Left renal cortex interstitium (tissue), 4 donors: ENCODE measurements at places on chromosomes 7 and 10. TPM values are rescaled to one million over a fixed set of nuclear protein-coding genes. Genes with fewer than 3 reads are reported as not detected.

- DNase-seq: no peak
Measured at GRCh38 chr10:108358912-108359311, 1194.4 kb upstream of the SORCS1 start.

Gene CYP51A1
- 74.0 TPM for polyA plus RNA-seq

GRCh38 chr7:26447116-26447515 lies 155.5 kb downstream of the SNX10 start:
- no peak for DNase-seq

DNA sequence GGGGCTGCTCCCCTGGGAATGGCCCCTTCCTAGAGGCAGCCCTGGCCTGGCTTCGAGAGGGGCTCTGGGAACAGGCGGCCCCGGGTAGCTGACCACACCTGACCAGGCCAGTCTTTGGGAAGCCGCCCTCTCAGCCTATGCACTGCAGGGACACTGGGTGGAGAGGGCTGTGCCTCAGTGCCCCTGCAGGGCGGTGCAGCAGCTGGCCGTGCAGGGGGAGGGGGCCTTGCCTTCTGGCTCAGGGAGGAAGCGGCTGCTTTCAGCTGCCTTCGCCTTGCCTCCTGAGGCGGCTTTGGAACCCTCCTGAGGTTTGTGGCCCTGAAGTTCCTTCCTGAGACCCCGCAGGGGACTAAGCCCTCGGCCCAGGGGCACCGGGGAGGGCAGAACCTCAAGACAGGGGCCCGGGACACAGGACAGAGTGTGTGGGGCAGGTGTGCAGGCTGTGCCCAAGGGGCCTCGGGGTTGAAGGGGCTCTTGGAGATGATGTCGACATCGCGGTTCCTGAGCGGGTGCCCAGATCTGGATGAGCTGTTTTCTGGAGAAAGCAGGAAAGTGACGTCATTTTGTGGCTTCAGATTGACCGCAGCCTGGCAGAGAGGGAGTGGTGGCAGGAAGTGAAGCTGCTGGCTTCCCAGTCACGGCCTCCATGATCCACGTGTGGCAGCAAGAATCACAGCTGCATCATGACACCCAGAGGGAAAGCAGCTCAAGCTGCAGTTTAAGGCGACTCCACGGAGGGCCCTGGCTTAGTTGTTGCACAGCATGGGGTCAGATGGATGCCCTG lies 17.7 kb downstream of the ADAM8 start:
- DNase-seq: no peak

- DNase-seq: no peak
Measured at GRCh38 chr7:141184532-141185190, 110.8 kb downstream of the TMEM178B start.

DNA sequence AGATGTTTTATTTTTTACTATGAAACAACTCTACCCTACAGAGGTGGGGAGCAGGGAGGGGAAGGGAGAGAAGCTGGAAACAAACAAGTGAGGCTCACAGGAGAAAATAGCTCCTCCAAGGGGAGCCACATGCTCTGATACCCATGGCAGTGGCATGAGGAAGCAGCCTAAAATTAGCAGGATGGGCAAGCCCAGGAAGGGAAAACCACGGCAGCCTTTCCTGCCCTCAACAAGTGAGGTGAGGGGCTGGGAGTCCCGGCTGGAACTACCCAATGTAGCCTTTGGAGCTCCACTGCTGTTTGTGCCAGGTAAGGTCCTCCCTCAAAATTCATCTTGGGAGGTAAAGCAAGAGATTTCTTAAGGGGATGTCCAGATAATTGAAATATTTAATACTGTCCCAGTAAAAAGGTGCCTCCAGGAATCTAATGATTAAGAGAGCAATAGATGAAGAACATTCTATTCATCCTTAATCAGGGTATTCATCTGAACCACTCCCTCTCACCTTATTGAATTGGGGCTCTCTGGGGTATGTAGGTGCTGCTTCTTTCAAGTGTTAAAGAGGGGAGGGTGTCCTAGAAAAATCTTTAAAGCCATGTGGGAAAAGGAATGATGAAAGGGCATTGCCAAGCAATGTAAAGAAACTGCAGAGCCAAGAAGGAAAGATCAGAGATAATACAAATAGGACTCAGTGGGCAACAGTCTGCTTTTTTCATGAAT lies 12.8 kb upstream of the HERC4 start:
- no peak for DNase-seq

Gene HERPUD2
- 37.0 TPM for polyA plus RNA-seq

- no peak for DNase-seq
Measured at GRCh38 chr7:142815134-142815533, 39.7 kb upstream of the EPHB6 start.

DNA sequence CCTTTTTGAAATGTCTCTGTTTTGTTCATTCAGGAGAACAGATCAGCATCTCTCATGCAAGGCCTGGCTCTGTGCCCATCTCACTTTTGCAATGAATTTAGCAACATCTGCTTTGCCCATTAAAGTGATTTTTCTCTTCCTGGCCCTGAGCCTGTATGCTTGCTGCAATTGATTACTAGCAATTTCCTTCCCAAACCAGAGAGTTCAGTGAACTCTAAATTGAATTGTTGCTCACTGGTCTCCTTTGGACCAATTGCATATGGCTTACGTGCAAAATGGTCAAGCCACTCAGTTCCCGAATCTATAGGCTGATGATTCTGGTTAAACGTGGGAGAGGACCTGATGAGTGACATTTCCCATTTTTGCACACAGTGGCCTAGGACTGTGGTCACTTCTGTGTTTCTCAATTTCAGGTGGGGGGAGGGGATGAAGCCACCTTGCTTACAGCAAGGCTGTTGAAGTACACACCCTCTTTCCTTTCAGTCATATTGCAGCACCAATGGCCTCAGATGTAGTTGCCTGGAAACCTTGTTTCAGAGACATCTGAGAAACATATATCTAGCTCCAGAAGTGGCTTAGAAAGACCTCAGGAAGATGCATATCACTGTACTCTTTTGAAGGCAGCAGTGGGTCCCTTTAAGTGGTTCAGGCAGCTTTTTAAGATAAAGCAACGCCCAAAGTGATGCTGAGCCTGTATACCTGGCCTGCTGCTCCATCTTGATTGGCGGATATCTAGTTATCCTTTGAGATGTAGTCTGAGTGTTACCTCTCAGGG lies 201.4 kb downstream of the PTEN start:
- no peak for DNase-seq

Gene EN2
- 0.07 TPM for polyA plus RNA-seq

- DNase-seq: no peak
Measured at GRCh38 chr10:130777507-130778165, 533.9 kb downstream of the TCERG1L start.

- DNase-seq: no peak
Measured at GRCh38 chr7:112707655-112708054, 82.5 kb downstream of the TMEM168 start.

Gene PON1
- polyA plus RNA-seq: 0.62 TPM

Gene UCN3
- 1.1 TPM for polyA plus RNA-seq

Gene C7orf57
- polyA plus RNA-seq: 1.4 TPM

DNA sequence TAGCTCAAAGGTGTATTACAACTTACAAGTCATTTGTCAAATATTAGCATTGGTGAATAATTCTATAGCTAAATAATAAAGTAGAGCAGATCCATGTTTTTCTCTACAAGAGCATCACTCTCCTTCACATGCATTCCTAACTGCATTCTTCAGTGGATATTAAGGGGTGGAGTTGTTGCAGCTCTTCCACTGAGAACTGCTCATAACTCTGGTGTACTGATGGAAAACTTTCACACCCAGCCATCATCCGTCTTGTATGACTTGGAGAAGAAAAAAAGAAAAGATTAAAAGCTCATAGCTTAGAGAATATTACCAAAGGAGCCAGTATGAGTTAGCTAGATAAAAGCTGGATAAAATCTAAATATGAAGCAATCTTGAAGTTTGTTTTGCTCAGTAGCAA lies 10.2 kb upstream of the FAM13C start:
- no peak for DNase-seq

- peak; percentile 49 for DNase-seq
Measured at GRCh38 chr7:144827621-144828020, 8.2 kb downstream of the TPK1 start.

Gene GIMAP2
- polyA plus RNA-seq: 7.6 TPM

GRCh38 chr10:61742812-61743211 lies 80.1 kb downstream of the CABCOCO1 start:
- DNase-seq: no peak

Gene OGDHL
- 47.6 TPM for polyA plus RNA-seq

DNA sequence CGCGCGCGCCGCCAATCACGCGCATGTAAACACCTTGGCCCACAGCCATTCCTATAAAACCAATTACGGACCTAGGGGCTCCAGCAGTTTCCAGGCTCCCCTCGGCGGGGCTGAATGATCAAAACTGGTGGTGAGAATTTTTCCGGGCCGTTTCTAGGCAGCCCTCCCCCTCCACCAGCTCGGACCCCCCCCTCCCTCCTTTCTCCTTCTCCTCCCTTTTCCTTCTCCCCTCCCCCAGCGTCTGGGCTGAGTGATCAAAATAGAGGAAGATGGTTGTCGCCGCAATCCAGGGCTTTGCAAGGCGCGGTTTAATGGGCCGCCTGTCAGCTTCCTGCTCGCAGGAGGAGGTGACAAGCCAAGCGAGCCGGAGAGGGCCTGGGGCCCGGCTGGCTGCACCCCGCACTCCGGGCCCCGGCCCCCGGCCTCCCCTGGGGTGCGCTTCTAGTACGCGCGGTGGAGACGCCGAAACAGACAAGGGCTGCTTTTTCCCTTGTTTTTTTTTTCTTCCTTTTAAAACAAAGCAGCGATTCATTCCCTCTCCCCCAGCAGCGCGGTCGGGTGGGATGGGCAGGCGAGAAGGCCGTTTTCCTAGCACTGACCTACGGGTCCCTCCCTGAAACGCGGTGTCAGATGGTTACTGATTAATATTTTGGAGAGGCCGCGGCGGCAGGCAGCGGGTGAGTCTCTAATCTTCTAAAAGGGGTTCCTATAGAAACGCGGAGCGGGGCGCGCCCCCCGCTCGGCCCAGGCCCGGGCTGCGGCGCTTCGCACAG lies 528 bp upstream of the TNRC18 start:
- DNase-seq: peak; percentile 99

GRCh38 chr7:98321301-98321700 lies 39.8 kb downstream of the BRI3 start:
- DNase-seq: no peak

Gene IDI2
- polyA plus RNA-seq: not detected

- no peak for DNase-seq
Measured at GRCh38 chr10:77782328-77783061, 144.1 kb downstream of the DLG5 start.
